Foreskin keratinocyte (primary cell): ENCODE measurements at places on chromosomes 11 and 22.

- no peak for DNase-seq
Observed at GRCh38 chr22:40627612-40628011, 8.9 kb downstream of the MRTFA start.

GRCh38 chr11:88508418-88508758 is 170.9 kb upstream of the CTSC start:
- no peak for DNase-seq

DNA sequence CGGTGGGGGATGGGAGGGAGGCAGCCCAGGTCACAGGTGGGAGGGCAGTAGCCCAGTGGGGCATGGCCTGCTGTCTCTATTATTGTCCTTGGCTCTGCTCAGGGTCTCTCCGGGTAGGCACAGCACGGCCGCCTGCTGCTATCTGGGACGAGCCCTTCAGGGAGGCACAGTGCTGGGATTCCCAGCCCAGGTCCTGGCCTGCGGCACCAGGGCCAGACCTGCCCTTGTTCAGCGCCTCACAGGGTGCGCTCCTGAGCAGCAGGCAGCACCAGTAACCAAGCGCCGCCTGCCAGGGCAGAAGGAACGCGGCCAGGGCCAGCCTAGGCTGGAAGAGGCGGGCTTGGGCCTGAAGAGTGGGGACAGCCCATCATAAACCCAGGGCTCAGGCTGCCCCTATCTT is 151.0 kb downstream of the MPPED1 start:
- DNase-seq: no peak

GRCh38 chr11:68923614-68924013 is 19.9 kb downstream of the IGHMBP2 start:
- no peak for DNase-seq

- DNase-seq: no peak
Observed at GRCh38 chr11:86591631-86592030, 80.8 kb downstream of the ME3 start.

DNA sequence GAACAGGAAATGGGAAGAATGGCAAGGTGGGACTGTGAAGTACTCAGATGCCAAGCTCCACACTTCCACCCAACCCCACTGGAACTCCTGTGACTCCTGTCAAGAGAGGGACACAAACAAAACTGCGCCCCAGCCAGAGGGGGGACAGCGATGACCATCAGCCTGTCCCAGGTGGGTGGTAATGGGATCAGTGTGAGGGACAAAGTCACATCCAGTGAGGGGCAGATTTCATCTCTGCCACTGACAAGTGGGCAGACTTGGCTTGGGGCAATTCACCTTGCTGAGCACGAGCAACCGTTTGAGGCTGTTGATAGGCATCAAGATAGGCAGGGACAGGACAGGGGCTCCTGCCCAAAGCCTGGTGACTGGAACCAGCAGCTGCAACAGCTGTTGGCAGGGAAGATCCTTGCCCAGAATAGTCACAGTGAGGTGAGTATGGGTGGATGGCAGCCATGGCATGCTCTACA is 105.4 kb upstream of the PITPNB start:
- DNase-seq: no peak

GRCh38 chr22:26453812-26454500 is 24.9 kb downstream of the ASPHD2 start:
- DNase-seq: no peak
